ENCODE measurements at places on chromosomes 11 and 22.

GRCh38 chr22:46995501-46996360 is 233.3 kb downstream of the TBC1D22A start:
- no peak for DNase-seq

DNA sequence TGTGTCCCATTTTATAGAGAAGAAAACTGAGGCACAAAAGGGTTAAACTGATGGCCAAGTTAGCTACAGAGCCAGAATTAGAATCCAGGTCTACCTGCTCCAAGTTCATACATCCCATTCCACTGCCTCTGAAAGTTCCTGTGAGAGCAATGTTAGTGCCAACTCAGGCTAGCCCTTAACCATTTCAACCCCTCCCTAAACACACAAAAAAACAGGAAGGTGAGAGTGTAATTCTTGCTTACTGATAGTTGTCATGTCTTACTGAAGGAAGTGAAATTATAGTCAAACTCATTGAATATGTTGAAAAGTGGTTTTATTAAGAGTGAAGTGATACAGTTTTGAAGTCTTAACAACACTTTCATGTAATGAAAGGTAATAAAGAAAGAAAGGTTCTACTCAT is 2.9 kb upstream of the E2F8 start:
- DNase-seq = no peak

DNA sequence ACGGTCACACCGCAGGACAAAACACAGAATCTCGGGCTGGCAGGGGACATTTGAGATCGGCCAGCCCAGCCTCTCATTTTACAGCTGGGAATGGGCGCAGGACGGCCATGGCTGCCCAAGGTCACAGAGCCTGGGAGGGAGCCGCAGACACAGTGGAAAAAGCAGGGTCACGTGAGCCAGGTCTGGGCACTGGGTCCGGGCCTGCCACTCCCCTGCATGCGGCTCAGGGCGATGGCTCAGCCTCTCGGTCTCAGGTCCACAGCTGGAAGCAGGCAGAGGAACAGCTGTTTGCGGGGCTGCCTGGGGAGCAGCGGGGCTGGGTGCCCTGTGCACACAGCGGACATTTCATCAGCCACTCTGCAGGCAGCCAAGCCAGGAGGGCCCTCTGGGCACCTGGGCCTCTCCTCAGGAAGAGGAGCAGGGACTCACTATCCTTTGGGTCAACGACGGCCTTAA is 10.4 kb upstream of the PPARA start:
- no peak for DNase-seq

DNA sequence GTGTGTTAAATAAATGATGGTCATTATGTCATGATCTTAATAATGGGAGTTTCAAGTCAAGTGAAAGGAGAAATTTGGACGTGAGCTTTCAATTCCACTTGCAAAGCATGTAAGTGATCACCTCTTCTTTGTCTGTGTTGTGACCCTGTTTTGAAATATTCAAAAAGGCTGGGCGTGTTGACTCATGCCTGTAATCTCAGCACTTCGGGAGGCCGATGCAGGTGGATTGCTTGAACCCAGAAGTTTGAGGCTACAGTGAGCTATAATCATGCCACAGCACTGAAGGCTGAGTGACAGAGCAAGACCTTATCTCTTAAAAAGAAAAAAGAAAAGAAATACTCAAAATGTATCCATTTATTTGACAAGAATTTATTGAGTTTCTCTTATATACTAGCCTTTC is 32.9 kb upstream of the EED start:
- DNase-seq = no peak

GRCh38 chr22:27370269-27370668 is 431.3 kb downstream of the MN1 start:
- no peak for DNase-seq

GRCh38 chr11:124551189-124551588 is 7.7 kb upstream of the OR8B12 start:
- no peak for DNase-seq

- DNase-seq = no peak
Observed at GRCh38 chr22:48104766-48105165, 1342.3 kb downstream of the TBC1D22A start.

- no peak for DNase-seq
Observed at GRCh38 chr11:115464269-115464668, 39.9 kb downstream of the CADM1 start.

DNA sequence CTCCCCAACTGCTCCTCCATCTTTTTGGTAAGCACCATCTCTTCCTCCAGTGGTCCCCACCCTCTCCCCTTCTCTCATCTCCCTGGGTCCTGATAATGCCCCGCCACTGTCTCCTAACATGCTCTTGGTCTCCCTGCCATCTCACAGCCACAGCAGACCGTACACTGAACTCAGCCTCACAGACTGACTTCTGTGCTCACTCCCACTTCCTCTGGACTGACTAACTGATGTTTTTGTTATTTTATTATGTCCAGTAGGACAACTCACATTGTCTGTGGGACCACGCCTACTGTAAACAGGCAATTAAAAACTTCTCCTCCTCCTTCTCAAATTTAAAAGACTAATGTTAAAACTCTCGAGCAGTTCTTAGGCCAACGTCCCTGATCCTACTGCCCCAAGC is 2.6 kb upstream of the GNAZ start:
- peak; percentile 14 for DNase-seq

- DNase-seq = no peak
Observed at GRCh38 chr11:130359419-130359818, 44.7 kb upstream of the ZBTB44 start.

DNA sequence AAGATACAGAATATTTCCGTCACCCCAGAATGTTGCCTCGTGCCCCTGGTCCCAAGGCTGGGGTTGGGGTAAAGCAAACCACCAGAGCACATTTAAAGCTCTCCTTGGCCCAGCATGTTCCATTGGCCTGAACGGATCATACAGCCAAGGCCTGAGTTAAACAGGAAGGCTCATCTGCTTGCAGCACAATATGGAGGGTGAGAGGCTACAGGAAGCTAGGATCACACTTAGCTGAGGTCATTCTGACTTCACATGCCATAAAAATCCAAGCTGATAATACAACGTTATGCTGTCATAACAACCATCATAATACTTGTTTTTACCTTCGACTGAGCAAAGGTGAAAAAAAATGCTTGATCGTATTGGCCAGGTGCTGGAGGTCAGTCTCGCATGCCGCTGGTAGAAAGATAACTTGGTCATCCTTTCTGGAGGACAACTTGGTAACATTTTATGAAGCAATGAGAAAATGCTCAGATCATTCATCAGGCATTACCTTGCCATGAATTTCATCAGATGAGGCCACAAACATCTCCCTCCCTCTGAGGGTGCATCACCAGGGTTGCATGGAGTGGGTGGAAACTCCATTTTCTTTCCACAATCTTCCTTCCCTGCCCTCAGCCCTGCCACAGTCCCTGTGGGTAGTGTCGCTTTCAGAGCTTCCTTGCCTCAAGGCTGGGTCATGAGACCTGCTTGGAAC is 31.9 kb upstream of the RTL6 start:
- DNase-seq = no peak

DNA sequence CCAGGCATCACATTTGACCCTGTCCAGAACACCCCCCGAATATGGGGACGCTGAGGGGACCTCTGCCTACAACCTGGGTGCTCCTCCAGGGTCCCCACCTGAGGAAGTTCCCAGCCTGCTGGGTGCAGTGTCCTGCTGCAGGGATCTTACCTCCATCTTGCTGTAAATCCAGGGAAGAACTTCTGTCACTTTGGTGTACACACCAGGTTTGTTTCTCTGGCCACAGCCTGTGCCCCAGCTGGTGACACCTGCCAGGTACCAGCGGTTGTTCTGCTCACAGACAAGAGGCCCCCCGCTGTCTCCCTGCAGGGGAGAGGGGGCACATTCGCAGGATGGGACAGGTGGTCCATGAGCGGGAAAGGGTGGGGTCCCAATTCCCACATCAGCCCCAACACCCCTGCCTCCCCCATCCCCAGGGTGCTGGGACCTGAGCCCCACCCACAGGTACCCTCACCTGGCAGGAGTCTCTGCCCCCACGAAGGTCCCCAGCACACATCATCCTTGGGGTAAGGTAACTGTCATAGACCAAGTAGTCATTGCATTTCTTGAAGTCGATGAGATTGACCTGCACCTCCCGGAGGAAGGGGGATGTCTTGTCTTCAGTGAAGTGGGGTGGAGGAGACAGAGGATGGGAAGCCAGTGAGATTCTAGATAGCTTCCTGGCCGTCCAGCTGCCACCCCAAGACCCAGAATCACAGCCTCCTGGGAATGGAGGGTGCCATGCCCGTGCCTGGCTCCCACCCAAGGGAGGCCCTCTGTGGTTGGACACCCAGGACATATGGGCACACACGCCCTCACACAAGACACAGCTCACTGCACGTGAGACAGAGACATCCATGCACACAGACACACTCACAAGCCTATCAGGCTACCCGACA is 25.5 kb downstream of the TMPRSS13 start:
- no peak for DNase-seq

DNA sequence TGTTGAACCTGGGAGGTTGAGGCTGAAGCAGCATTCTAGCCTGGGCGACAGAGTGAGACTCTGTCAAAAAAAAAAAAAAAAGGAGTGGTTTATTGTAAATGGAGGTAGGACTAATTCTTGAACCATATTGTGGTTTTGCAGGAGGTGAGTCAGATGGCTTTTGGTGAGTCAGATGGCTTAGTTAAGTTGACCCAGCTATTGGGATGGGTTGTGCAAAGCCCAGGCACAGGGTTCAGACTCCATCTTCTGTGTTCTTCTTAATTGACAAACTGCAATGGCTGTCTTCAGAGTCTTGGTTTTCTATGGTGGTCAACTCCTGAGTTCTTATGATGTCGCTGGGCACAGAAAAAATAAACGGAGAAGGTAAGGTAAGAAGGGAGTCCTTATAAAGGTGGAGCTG is 182.7 kb downstream of the ADAMTS15 start:
- peak; percentile 32 for DNase-seq

DNA sequence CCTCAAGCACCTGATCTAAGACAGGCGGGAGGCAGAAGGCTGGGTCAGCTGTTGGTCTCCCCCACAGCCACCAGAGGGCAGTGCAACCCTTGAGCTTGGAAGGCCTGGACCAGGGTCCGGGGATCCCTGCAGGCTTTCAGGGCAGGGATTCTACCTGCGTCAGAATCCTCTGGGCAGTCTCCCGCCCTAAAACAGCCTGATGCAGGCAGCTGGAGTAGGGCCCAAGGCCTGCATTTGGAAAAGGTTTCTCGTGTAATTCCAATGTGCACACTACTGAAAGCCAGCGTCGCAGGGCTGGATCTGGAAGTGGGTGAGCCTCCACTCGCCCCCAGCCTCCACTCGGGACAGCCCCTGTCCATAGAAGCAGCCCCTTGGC is 31.8 kb downstream of the BID start:
- peak; percentile 85 for DNase-seq

- peak; percentile 85 for DNase-seq
Observed at GRCh38 chr11:1382831-1383607, 6.7 kb upstream of the BRSK2 start.

GRCh38 chr11:112751772-112752171 is 209.4 kb upstream of the NCAM1 start:
- no peak for DNase-seq

DNA sequence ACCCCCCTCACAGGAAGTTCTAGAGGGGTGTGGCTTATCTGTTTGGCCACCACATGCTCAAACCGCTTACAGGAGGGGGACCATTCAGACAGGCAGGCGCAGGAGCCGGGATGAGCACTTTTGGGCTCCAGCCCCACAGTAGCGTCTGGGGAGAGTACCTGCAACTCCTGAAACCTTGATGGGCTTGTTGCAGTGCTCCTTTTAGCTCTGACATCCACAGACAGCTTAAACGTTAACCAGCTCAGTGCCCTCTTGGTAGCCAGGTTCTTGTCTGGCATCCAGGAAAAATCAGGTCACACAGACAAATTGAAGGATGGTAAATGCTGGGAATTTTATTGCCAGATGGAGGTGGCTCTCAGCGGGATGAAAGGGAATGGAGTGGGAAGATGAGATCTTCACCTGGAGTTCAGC is 326.3 kb downstream of the ETS1 start:
- DNase-seq = no peak

GRCh38 chr11:97943493-97943892 is 1077.3 kb upstream of the CNTN5 start:
- DNase-seq = no peak

- no peak for DNase-seq
Observed at GRCh38 chr11:123211981-123212380, 16.9 kb upstream of the CLMP start.

GRCh38 chr22:45472426-45472825 is 30.3 kb upstream of the FBLN1 start:
- no peak for DNase-seq

GRCh38 chr22:20479612-20480196 is 15.9 kb downstream of the KLHL22 start:
- no peak for DNase-seq

DNA sequence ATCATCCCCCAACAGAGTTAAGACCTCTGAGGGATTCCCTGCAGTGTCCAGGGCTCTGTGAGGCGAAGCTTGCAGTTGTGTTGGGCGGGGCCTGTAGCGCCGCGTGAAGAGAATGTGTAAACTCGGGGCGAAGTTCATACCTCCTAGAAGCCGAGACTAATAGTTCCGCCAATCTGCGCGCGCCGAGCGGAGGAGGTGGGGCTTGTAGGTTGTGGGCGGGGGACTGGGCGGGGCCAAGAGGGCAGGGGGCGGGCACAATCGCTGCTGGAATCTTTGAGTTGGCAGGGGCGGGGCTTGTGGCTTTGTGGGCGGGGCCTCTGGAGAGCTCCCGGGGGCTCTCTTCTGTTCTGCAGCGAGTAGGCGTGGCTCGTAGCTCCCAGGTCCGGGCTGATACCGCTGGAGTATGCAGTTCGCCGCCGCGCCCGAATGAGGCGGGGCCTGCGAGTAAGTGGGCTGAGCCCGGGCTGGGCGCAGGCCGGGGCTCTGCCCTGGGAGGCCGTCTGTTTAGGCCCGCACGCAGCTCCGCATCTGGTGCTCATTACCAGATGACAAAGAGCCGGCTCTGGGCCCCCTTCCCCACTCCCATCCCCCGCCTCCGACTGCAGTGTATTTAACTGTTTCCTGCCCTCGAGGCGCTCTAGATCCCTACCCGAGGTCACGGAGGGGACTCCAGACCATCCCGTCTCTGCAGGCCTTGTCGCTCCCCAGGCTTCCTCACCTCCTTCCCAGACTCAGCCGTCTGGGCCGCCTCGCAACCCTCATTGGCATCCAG is 4.1 kb downstream of the CD248 start:
- peak; percentile 99 for DNase-seq

DNA sequence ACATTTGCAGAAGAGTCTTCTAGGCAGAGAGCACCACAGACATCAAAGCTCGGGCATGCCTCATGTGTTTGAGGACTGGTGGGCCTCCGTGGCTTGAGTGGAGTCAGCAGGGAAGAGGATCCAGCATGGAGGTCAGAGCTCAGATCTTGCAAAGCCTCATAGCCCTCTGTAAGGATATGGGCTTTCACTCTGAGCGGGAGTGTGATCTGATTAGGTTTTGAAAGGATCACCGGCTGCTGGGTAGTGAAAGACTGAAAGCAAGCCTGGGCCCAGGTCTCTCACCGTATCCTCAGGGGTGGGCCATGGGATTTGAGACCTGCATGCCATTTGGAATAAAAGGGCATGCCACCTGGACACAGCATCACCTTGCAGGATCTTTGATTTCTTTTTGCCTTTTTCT is 112.7 kb downstream of the TEAD1 start:
- DNase-seq = no peak

DNA sequence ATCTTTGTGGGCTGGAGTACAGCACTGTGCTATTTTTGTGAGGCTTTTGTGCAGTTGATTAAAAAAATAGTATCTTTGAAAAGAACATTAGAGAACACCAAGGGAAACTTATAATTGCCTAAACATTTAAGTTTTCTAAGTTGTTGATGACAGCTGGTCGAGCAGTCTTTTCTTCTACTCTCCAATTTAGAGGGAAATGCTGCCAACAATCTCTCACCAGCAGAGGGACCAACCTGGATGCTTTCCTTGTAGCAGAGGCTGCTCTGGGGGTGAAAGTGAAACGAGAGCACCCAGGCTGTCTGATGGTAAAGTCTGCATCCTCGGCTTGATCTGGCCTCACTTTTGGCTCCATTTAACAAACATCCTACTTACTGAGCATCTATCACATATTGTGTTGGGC is 1286.5 kb upstream of the TENM4 start:
- no peak for DNase-seq
